ENCODE measurements at places on chromosomes 12 and 14.

GRCh38 chr12:97764700-97765099, 302.1 kb downstream of the RMST start:
- no peak for DNase-seq

GRCh38 chr12:23947395-23947794, 2.1 kb downstream of the SOX5 start:
- no peak for DNase-seq

GRCh38 chr12:104060791-104061190, 3.5 kb upstream of the HCFC2 start:
- no peak for DNase-seq

- no peak for DNase-seq
Measured at GRCh38 chr14:90239139-90239538, 17.2 kb upstream of the PSMC1 start.

GRCh38 chr12:75837700-75838099, 193.9 kb downstream of the PHLDA1 start:
- DNase-seq = no peak

- DNase-seq = no peak
Measured at GRCh38 chr12:67790660-67791059, 142.1 kb downstream of the DYRK2 start.

DNA sequence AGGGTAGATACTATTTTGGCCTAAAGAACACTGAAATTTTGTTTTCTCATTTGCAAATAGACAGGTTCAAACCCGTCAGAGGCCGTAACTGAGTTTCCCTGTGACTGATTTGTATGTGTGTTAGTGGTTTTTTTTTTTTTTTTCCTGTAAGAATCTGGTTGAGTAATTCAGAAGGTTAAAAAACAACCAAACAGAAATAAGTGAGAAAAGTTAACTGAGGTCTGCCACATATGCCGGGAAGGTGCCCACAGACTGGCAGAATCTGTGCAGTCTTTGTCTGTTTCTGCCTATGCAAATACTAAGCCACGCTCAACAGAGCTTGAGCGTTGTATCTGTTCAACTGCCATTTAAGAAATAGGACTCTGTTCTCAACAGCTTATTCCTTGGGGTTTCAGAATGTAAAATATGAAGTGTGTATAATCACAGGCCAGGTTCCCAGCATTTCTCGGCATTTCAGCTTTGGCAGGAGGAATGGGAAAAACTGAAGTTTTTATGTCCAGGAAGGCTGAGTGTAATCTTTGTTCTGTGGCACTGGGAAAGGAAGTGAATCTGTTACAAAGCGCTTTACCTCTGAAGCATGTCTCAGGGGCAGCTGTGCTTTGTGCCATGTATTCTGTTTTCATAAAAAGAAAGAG, 181.9 kb downstream of the PRKCH start:
- no peak for DNase-seq

GRCh38 chr12:130818635-130819576, 20.1 kb downstream of the STX2 start:
- DNase-seq = peak; percentile 24

GRCh38 chr14:74015176-74015575, 3.9 kb downstream of the ENTPD5 start:
- DNase-seq = no peak

Measured in tibial nerve (tissue), 4 donors.